ENCODE measurements at places on chromosomes 16 and 17. TPM values are rescaled to one million over a fixed set of nuclear protein-coding genes. Genes with fewer than 3 reads are reported as not detected.

GRCh38 chr16:24736758-24737157, 7.3 kb downstream of the TNRC6A start:
- DNase-seq, result no peak

- peak; percentile 61 for DNase-seq
Observed at GRCh38 chr17:10614536-10615155, 42.5 kb downstream of the MYH3 start.

DNA sequence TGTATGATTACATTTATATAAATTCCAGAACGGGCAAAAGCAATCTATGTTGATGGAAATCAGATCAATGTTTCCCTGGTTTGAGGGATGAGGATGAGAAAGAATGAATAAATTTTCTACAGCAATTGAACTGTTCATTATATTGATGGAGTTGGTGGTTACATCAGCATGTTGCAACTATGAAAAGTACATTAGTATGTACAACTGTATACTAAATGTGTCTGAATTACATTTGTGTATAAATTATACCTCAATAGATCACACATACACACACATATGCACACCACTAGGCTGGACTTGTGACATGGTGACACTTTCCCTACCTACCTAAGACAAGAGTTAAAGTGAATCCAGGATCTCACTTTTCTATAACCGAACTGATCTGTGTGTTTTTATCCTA, 608.0 kb downstream of the CDH11 start:
- DNase-seq, result no peak

DNA sequence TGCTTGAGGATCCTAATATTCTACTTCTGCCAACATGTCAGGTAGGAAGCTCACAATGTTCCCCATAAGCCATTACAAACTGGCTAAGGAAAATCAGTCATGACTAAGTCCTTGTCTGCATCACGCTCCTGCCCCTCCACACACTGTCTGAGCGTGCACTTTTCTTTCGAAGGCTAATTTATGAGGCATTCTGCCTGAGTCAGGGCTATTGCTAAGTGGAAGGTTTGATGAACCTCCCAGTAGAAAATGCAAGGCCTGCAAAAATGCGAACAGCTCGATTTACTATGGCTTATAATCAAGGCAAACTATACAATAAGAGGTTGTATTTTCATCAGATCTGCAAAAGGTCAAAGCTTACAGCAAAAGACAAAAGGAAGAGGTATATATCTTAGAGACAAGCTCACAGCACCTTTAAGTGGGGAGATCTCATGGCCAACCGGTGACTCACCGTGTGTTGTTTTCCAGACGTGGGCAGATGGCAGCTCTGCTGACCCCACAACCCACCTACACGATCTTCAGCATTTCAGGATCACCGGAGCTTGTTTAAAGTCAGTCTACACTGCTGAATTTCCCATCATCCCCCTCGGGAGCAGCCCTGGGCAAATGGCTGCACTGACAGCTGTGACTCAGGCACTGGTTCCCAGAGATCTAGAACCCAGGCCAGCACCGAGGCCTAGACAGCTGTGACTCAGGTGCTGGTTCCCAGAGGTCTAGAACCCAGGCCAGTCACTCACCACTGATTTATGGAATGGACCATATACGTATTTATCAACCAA, 26.1 kb downstream of the MEAK7 start:
- DNase-seq, result no peak

DNA sequence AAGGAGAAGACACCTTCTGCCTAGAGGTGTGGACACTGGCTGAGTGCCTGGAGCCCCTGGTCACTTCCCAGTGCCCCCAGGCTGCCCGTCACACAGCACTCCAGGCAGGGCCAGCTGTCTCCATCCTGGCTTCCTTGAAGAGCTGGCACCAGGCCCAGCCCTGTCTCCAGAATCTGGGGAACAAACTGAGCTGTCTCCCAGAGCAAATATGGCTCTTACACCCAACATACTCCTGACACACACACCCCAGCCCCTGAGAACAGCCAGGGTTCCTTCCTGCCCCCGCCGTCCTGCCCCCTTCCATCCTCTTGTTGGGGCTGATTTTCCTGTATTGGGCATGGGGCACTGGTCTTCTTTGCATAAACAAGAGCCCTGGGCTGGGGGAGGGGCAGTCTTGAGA, 9.1 kb downstream of the NHERF1 start:
- no peak for DNase-seq

TMEM235 gene
- not detected for polyA plus RNA-seq

GRCh38 chr16:89054261-89054661, 39.4 kb upstream of the ACSF3 start:
- DNase-seq, result no peak

GRCh38 chr16:9308850-9309249, 217.4 kb downstream of the HAPSTR1 start:
- no peak for DNase-seq

DNA sequence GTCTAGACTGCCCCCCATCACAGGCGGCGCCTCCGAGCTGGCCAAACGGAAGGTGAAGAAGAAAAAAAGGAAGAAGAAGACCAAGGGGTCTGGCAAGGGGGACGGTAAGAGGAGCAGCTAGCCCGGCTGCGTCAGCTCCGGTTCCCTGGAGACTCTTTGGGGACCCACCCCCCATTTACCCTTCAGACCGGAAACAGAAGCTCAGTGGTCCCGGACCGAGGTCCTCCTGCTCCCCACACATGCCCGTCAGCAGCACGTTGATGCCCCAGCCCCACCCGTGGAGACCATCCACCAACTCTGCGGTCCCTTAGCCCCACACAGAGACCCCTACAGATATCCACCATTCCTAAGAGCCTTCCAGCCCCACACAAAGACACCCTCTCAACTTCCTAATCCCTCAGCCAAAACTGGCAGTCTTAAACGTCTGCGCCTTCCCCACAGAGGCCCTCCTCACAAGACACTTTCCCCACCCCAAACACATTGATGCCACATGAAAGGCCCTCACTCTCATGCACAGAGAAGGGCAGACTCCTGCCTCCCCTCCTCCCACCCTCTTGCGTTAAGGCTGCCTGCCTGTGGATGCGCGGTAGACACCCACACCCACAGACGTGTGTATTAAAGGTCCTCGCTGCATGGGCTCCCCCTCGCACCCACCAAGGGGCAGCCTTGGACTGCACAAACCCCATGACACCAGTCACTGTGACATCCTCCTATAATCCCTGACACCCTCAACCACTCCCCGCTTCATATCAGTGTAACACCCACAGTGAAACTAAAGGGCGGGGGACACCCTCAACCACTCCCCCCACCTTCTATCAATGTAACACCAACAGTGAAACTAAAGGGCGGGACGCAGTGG, 58.2 kb upstream of the RPH3AL start:
- DNase-seq, result no peak

DNA sequence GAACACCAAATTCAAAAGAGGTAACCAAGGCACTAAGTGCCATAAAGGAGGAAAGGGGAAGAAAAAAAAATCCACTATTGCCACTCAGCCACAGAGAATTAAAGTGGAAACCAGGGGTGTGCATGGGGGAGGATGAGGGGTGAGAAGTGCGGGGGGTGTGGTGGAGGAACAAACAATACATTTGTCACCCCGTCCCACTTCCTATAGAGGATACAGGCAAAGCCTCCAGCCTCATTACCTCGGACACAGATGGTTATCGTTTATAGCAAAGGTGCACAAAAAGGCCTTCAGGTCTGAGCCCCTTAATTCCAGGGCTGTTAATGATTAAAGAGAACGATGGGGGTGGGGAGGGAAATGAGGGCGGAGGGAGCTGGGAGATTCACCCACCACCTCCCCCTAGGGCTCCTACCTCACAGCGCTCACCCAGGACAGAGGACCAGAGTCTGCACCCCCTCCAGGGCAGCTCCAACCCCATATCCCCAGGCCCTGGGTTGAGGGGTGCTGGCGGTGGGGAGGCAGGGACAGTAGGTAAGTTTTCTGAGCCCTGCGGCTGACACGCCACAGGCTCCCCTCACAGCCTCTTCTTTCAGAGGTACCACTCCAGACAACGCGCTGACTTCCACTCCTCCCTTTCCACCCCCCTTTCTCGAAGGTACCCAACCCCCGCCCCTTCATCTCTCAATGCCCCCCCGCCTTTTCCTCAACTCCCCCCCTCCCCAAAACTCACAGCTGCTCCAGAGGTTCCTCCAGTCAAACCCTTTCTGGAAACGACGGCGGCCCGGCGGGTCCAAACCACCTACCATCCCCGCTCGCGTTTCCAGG, 470 bp downstream of the DCUN1D3 start:
- DNase-seq, result no peak

DNA sequence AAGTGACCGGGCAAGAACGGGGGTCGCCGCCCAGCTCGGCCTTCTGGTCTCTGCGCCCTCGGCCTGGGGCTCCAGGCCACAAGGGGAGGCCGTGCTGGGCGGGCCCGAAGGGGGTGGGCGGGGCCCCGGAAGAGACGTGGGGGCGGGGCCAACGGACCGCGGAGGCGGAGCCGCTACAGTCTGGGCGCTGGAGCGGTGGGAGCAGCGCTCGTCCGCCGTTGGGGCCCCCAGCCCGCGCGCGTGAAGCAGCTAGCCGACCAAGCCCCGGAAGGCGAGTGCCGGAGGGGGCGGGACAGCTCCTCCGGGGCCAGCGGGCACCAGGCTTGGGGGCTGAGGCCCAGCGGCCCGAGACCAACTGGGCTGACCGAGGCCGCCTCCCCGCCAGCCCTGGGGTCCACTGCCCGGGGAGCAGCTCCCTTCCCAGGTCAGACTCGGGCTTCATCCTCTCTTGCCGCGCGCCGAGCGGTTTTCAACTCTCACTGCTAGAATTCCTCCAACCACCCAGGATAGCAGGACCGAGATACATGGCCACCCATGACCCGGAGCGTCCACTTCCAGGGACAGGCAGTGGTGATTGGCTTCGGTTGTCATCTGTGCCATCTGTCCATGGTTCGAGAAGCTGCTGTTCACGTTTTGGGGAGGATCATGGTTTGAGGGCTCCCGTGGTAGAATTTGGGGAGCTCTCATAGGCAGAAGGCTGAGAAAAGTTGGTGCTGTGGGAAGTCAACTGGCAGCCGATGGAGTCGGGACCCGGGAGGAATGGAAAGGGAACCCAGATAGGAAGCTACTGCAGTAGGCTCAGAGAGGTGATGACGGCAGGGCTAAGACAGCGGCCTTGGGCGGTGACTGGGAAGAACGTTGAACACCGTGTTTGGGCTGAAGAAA, 44.6 kb upstream of the LCMT1 start:
- DNase-seq, result peak; percentile 47

DNA sequence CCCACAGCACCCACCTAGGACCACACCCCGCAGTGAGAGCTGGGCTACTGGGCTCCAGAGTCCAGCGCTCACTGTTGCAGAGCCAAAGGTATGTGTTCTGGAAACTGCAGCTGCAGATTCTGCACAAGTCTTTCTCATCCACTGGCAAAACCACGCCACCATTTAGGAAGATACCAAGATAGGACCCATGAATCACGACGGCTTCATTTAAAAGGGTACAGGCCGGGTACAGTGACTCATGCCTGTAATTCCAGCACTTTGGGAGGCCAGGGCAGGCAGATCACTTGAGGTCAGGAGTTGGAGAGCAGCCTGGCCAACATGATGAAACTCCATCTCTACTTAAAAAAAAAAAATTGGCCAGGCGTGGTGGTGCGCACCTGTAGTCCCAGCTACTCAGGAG, 18.8 kb downstream of the FOXF1 start:
- DNase-seq, result no peak

DNA sequence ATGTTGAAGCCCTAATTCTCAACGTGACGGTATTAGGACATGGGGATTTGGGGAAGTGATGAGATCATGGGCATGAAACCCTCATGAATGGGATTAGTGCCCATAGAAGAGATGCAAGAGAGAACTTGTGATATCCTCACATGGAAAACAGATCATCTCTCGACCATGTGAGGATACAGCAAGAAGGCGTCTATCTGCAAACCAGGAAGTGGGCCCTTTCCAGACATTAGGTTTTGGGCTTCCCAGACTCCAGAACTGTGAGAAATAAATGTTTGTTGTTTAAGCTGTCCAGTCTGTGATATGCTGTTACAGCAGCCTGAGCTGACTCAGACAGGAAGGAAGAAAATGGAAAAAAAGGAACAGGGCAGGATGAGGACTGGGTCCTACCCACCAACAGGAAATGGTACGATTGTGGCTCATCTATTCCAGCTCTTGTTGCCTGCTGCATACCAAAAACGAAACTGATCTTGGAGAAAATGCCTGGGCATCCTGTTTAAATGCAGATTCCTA, 21.9 kb upstream of the SSTR2 start:
- DNase-seq, result no peak

TNK1 gene
- 6.1 TPM for polyA plus RNA-seq

EFTUD2 gene
- 79.4 TPM for polyA plus RNA-seq
